ENCODE measurements at places on chromosomes 1 and 21.

- peak; percentile 49 for DNase-seq
Measured at GRCh38 chr1:110339407-110340206, 430 bp downstream of the RBM15 start.

DNA sequence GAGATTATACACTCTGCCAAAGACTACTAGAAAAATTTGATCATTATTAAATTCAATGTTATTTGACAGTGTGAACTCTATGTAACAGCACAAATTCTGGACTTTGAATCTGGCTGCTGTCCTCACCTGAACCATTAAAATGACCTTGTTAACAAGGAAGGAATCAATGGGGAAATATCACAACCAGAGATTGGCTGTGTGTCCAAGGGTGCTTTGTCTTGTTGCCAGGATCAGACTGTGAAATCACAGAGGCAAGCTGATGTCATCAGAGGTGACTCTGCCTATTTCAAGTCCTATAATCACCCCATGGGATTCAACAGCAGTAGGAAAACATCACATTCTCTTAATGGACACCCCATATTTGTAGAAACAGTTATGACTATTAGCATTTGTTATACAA lies 46.8 kb downstream of the ADAMTS5 start:
- no peak for DNase-seq

DNA sequence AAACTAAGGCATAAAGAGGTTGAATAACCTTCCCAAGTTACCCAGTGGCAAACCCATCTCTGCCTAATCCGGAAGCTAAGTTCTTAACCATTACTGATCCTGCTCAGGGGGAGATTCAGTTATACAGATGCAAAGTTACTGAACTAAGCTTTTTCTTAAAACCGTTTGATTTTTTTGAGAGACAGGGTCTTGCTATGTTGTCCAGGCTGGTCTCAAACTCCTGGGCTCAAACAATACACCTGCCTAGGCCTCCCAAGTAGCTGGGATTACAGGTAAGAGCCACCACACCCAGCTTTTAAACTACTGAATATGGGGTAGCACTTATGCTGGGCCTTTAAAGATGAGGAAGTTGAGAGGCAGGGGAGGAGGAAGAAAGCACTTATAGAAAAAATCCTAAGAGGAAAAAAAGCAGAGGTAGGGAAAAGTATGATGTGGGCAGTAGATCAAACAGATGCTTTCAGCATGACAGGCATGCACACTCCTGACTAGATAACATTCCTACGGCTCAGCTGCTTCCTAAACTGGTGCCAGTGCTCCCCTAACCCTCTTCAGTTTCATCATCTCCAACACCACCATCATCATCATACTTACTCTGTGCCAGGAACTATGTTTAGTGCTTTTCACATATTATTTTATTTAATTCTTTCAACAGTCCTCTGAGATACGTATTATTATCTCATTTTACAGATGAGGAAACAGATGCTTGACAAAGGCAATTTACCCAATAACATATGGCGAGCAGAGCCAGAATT lies 5.8 kb downstream of the PAFAH2 start:
- no peak for DNase-seq

DNA sequence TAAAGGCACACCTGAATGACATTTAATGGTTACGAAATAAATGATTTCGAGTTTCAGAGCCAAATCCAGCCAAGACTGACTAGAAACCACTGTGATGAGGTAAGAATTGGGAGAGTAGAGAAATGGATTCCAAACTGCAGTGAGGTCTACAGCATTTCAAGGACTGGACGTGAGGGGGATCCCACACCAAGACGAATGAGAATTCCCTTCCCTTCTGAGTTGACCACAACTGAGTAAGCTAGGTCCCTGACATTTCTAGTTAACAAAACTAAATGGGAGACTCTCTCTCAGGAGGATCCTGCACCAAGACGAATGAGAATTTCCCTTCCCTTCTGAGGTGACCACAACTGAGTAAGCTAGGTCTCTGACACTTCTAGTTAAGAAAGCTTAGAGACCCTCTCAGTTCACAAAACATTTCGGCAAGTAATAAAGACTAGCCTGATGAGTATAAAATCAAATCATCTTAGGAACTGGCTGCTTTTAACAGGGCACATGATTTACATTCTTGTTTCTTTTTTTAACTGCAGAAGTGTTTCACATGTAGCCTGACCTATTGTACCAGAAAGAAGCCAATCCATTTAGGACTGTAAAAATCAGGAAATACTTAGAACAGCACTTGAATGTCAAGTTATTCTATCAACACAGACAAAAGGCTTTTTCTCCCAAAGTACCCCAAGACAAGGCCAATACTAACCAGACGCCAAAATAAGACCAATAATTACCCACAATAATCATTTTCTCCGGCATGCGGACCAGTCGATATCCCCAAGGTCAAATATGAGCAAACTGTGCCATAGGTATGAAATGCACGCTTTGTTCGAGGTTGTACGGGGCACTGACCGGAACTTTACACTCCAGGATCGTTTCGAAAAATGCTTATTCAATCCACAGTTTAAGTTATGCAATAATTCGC lies 1.4 kb upstream of the SPATA1 start:
- DNase-seq, result no peak

- peak; percentile 49 for DNase-seq
Measured at GRCh38 chr1:3410142-3410925, 44.1 kb upstream of the ARHGEF16 start.

Measured in caudate nucleus (tissue), 63 donors.